ENCODE measurements at places on chromosomes 4 and X.

- no peak for DNase-seq
These were observed 38.6 kb downstream of the PTCHD1 start for GRCh38 chrX:23373129-23373804.

DNA sequence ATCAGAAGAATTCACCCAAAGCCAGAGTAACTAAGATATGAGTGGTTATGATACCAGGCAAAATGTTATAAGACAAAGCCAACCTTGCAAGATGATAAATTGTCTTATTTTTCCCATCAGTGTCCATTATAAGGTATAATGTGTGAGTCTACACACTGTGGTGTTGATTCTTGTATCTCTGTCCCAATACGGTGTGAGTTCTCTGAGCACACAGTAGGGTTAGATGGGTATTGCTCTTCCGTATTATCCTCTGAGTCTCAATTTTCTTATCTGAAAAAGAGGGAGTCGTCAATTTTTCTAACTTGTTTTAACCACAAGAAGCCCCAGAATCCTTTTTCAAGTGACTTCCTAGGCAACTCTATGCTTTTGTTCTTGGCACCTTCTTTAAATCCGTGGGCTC lies 69.9 kb downstream of the HMGB2 start:
- no peak for DNase-seq

DNA sequence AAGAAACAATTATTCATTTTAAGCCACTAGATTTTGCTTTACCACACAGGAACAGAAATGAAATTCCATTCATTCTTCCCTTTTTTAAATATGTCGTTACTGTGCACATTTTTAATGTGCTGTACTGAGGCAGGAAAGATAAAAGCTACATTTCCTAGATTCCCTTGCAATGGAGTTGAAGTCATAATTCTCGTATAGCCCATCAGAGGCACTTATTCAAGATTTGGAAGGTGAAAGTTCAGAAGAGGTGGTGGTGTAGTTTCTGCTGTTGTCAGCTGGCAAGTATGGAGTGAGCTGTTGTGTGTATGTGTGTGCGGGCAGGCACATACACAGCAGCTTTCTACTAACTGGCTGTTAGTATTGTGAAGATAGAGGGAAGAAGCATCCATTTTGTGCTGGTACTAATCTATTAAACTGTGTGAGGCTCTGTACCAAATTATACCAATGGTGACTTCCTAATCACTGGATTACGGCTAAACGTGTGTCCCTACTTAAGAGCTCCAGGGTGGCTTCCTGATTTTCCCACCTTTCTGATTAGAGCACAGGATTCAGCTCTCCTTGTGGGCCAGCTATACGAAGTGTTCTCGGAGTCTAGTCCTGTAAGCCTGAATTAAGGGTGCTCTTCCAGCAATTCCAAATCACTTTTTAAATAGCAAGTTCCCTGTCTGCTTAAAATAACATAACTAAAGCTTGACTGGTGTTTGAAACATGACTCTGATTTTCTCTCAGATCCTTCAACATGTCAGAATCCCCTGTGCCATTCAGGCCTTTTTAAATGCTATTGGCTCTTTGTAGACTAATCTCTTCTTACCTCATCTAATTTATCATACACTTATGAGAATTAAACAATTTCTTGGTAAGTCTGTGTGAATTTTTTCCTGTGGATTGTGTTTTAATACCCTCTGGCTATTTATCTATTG lies 43.8 kb downstream of the PDS5A start:
- no peak for DNase-seq

GRCh38 chr4:27830251-27830650 lies 969.6 kb downstream of the STIM2 start:
- DNase-seq: no peak

- no peak for DNase-seq
These were observed 702 bp downstream of the TSPAN5 start for GRCh38 chr4:98657531-98658286.

- no peak for DNase-seq
These were observed 198.9 kb downstream of the SPOCK3 start for GRCh38 chr4:167035390-167035789.

- DNase-seq: no peak
These were observed 42.2 kb downstream of the AKAP4 start for GRCh38 chrX:50158593-50158992.

GRCh38 chr4:184617600-184618196 lies 31.5 kb downstream of the CASP3 start:
- no peak for DNase-seq

DNA sequence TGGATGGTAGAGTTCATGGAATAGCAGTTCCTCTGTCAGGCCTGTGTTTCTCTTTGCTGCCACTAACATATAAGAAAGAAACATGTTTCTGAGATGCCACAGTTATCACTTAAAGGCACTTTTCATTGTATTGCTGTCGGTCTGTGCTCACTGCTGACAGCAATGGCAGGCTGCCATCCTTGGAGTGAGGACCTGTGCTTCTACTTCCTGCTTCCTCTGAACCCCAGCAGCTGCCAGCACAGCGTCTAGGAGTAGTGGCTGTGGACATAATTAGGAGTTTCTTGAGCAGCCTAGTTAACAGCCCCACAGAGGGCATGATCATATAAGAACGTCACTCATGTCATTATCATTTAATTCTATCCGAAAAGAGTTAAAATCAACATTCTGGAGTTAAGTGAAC lies 30.5 kb downstream of the F11 start:
- DNase-seq: no peak

GRCh38 chr4:173230062-173230461 lies 61.5 kb downstream of the GALNT7 start:
- no peak for DNase-seq

- no peak for DNase-seq
These were observed 85.1 kb upstream of the UCP1 start for GRCh38 chr4:140653718-140654494.

DNA sequence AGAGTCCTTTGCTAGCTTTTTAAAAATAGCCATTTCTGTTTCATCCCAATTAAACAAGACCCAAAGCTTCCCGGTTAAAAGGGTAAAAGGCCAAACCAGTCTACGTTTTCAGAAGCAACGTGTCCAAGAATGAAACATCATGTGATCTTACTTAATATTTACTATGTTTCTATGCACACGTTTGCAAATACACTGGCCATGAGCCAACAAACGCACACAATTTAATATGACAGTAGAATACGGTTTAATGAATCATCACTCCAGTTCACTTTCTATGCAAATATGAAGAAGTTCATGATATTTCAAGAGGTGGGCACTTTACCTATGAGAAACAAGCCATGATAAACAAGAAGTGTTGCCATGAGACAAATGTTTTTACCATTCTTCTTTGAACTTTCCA lies 4.3 kb downstream of the NR0B1 start:
- DNase-seq: no peak

DNA sequence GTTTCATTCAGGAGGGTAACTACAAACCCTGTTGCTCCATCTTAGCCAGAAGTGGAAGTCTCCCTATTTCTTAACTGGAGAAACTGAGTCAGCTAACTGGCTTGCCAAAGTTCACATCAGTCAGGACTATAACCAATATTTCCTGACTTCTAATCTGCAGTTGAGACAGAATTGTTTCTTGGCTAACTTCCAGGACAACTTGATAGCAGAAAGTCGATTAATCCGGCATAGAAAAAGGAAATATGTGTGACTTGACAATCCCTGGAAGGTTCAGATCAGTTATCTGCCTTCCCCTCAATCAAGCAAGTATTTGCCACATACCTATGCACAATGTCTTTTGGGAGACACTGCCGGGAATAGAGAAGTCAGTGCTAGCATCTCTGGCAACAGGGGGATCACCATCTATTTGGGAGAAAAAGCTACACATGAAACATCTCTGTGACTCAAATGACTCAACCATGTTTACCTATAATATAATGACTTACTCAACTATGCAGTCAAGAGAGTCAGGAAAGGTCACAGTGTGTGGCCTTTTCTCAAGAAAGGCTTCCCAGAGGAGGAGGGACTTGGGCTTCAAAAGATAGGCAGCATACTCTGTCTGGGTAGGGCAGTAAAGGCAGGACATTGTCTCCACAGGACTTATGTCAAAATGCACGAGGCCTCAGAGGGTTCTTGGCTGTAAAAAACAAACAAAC lies 12.4 kb upstream of the LONRF3 start:
- no peak for DNase-seq

DNA sequence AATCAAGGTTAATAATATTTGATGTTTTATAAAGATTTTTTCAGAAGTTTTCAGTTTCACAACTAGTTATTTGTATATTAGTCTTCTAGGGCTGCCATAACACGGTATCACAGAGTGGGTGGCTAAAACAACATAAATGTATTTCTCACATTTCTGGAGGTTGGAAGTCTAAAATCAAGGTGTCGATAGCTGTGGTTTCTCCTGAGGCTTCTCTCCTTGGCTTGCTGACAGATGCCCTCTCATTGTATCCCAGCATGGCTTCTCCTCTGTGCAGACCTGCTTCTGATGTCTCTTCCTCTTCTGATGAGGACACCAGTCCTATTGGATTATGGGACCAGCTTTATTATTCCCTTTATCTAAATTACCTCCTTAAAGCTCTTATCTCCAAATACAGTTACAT lies 1456.6 kb downstream of the STIM2 start:
- no peak for DNase-seq

DNA sequence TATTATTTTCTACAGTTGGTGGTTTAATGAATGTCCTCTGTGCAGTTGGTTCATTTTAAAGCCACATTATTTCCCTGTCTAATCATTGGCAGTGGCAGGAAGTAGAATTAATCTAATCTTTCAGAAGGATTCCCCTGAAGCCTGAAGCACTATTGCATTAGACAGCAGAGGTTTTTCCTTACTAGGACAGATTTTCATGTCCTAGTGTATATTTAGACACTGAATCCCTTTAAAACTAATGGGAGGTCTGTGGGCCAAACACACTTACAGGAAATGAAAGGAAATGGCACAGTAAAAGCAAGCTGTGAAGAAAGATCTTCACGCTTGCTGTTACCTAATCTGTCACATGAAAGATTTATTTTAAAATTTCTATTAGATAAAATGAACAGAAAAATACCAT lies 165.2 kb downstream of the SLC39A8 start:
- no peak for DNase-seq

DNA sequence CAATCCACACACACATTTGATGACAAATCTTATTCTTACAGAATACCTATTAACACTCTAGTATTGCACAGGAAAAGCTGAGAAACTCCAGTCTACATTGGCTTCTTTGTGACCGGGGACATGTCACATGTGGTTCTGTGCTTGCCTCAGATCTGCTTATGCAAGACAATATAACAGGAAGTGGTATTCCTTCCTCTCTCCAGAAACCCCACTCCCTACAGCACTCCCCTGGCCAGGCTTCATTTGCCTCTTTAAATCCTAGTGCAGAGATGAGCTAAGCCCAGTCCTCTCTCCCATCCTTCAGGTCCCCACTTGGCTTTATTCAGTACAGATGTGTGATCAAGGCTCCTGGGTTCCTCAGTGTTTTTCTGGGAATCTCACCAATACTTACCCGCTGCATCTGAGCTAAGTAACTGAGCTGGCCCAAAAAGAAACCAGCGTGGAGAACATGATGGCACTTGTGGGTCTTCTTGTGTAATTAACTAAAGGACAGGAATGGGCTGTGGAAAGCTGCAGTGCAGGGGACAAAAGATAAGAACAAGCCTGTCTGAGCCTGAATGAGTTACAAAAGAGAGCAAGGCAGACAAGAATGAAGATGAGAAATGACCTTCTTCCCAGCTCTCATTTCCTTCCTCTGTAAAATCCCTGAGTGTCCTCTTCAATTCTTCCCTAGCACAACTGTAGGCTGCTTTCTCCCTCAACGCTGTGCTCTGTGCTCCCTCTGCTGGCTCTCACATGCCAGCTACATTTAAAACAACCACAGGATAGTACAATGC lies 105.6 kb downstream of the HNRNPD start:
- DNase-seq: peak; percentile 9

DNA sequence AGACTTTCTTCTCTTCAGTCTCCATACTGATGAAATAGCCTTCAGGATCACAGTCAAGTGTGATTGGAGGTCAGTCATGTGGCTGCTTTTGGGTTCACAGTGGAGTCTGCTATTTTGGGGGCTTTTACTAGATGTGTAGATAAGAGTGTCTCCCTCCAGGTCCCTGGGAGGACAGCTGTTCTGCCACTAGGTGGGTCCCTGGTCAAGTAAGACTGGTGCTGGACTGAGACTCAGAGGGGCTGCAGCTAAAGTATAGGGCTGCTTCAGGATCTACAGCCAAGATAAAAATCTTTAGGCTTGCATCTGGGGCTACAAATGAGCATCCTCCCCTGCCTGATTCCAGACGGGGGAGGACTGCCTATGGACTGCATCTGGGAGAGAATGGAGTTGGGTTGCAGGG lies 200.7 kb upstream of the ANKRD50 start:
- no peak for DNase-seq

- no peak for DNase-seq
These were observed 70.5 kb upstream of the CBLL2 start for GRCh38 chrX:22202251-22202650.

DNA sequence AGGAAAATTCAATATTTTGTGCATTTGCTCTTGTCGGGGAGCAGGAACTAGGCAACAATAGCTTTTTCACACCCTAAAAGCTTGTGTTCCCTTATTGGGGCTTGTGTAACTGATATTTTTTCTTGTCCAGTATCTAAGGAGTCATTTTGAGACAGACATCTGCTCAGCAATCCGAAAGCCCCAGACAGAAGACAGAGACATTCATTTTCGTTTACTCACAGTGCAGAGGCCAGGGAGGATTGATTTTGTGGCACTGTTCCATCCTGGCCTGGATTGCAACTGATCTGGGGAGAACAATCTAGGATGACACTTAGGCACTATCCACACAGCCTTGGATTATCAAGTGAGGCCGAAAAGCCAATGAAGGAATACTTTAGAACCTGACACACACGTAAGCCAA lies 27.4 kb upstream of the PLAC1 start:
- DNase-seq: no peak

DNA sequence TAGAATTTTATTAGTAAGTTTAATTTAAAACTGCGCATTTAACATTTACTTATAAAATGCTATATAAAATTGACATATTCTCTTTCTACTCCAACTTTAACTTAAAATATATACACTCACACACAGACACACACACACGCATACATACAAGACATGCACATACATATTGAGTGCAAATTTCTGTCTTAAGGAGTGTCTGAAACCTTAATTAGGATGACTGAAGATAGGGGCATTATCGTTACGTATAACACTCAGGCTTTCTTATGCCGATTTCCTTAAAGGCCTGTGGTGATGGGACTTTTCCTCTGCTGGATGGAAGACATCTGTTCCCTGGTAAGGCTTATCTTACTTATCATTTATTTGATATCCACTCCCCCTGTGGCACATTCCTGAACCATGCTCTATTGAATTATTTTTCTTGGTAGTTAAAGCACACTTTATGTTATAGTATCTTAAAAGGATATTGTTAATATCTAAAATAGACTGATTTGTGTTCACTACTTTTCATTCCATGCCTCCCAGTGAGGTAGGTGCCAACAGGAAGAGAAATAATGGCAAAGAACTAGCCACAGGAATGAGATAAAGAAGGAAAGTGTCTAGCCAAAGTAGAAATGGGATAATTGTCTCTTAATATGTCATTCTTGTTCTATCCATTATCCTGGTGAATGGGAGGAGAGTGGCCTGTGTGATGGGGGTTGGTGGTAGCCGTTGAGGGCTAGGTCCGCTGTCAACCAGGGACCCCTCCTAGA lies 92.9 kb upstream of the GPRIN3 start:
- DNase-seq: no peak
